ENCODE measurements at places on chromosomes 12 and 14.
A peak's percentile ranks its signal among the peaks of the same experiment; 100 is the strongest.

DNA sequence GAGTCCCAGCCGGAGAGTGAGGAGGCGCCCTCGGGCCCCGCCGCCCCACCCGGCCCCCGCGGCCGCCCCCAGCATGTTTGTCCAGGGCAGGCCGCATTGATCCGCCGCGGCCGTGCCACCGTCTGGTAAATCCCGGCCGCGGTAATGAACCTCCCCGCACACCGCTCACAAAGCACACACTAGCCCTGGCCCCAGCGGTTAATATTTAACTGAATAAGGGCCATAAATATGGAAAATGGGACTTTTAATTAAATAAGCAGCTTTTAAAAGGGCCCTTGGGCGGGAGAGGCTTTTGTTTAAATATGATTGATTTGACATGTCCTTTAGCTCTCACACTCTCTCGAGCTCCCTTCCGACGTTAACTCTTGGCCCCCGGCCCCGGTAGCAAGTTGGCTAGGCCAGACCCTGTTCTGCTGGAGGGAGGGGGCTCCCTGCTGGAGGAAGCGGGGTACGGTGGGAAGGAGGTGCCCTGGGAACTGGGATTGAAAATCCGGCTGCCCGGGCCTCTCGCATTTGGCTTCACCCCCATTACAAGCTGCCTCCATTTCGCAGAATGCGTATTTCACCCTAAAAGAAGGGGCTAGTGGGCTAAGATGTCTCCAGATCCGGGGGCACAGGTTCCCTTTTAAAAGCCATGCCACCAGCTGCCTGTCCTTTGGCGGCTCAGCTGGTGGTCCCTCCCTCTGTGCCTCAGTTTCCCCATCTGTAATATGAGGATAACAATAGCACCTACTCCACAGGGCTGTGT, 199.8 kb downstream of the RBM19 start:
- no peak for DNase-seq

DNA sequence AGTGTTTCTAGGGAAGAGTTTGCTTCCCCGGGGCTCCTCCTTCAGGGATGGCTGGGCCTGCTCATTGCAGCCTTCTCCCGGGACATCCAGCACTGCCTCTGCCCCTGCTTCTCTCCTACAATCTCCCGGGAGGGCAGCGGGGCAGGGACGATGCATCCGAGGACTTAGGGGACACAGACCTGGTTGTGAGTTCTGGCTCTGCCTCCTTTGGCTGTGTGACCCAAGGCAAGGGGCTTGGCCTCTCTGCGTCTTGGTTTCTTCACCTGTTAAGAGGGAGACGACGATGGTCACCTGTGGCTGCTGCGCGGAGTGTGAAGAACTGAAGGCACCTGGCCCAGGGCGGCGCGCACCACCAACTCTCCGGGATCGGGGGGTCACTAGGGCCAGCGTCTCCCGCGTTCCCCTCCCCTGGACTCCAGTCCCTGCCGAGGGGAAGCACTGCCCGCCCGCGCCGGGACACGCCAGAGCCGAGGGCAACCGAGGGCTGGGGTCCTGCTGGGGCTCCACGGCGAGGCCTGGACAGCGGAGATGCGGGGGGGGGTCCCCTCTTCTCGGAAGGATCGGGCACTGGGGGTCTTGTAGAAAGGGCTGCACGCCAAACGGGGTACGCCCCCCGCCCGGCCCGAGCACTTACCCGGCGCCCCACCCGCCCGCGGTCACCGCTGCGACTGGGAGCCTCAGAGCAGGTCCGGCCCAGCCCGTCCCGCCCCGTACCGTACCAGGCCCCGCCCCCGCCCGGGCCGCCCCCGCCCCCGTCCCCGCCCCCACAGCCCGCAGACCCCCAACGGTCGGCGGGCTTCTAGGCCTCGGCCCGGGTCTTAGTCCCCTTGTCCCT, at the start of gene HVCN1:
Gene HVCN1, minus strand, starts transcription at position 670 of the 835 bp plus-strand sequence. CDS start 5,870 bp downstream, outside the sequence.
- peak; percentile 71 for DNase-seq

- no peak for DNase-seq
Measured at GRCh38 chr12:22083167-22083566, 37.1 kb downstream of the CMAS start.

GRCh38 chr12:121781484-121781997, 11.9 kb downstream of the RHOF start:
- no peak for DNase-seq

- no peak for DNase-seq
Measured at GRCh38 chr14:35879151-35879648, 53.1 kb downstream of the BRMS1L start.
